ENCODE measurements at places on chromosomes 4 and X.

DNA sequence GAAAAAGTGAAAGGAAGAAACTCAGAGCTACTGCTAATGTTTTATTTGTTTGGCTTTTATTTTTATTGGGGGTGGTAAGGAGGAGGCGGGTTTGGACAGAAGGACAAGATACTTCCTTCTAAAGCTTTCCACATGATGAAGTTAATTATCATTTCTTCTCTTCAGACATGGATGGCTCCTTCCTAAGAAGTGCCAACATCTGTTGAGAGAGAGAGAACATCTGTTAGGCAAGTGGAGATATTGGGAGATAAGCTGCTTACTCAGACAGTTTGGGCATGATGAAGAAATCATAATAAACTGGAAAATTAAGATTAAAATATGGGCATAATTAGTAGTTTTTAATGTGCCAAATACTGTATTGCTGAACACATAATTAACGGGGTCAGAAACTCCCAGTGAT, 535.7 kb upstream of the INTU start:
- DNase-seq, result no peak

DNA sequence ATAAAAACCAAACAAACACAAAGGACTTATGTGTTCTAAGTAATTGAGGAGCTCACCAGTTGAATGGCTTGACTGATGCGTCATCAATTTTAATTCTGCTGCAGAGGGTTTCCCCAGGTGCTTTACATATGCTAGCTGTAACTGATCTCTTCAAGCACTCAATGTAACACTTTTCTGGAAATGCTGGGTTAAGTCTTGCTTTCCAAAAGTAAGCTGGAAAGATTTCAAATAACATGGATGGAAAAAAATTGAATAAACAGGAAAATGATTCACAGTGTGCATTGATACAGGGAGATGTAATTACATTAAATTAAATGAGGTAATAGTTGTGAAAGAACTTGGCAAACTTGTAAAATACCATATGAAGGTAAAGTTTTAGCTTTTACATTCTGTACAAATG, 186.7 kb upstream of the WDFY3 start:
- DNase-seq, result no peak

GRCh38 chr4:42330002-42330592, 67.2 kb upstream of the SHISA3 start:
- DNase-seq, result no peak

- DNase-seq, result no peak
These were observed 8.1 kb downstream of the NEK1 start for GRCh38 chr4:169604131-169604900.
